Common myeloid progenitor, CD34-positive (primary cell): ENCODE measurements at places on chromosomes 7 and 10.
A peak's percentile ranks its signal among the peaks of the same experiment; 100 is the strongest.

GRCh38 chr10:9301554-9301953, 1247.1 kb downstream of the GATA3 start:
- peak; percentile 10 for DNase-seq

DNA sequence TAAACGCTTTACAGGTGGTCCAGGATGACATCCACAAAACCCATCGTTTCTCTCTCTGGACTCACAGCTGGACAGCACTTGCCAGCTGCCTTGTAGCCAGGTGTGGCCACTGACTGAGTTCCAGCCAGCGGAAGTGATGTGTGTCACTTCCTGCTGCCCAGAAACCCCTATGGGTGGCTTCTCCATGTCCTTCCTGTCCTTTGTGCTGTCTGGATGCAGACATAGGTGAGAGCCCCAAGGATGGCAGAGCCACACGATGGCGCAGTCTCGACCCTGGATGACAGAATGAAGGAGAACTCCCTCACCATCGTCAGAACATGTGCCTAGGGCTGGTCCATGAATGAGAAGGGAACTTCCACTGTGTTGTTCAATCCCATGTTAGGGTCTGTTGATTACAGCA, 22.1 kb downstream of the NMT2 start:
- DNase-seq = no peak

DNA sequence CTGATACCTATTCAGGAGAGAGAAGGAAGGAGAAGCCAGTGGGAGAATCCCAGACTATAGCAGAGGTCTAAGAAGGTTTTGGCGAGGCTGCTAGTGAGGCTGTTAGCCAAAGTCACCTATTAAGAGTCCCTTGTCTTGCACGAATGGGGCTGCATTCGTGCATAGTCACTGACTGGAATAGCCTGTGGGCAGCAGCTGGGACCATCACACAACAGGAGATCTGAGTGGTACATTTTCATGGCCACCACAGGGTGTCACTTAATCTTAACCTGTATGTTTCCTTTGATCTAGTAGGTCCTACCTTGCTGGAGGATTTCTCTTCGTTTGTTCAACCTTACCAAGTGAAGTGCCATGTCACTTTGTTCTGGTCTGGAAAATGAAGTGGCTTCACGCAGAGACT, 319.9 kb downstream of the BMPER start:
- no peak for DNase-seq

DNA sequence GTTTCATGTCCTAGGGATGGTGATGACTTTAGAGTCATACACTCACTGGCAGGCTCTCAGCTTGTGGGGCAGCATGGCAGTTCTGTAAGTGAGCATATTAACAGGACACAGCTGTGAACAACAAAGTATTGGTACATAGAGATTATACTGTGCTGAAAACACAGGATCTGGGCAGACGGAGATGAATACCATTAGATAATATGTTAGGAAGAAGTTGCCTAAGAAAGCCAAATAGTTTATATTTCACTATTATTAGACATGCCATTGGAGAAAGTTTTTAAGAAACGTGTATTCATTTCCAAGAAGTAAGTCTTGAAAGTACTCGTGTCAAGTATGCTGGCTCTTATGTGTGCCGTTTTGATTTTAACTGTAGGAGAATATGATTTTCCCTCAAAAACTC, 274.5 kb downstream of the INHBA start:
- no peak for DNase-seq

DNA sequence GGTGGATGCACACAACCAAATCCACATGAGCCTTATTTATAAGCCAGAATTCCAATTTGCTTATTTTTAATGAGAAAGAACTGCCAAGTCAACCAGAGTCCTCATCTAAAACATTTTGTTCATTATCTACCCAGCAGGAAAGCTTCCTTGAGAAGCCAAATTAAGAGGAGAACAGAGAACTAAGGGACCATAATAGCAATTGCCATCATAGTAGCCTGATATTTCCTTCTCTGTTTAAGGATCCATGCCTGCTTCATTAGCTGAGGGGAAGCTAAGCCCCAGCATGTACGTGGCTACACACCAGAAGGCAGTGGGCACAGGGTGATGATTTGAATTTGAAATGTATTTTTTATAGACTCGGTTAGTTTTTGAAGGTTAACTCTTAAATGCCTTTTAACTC, 46.8 kb downstream of the ADAM12 start:
- no peak for DNase-seq

- DNase-seq = peak; percentile 83
Measured at GRCh38 chr7:4631380-4632179, 50.5 kb upstream of the FOXK1 start.

- DNase-seq = peak; percentile 54
Measured at GRCh38 chr10:71880425-71881306, 29.6 kb upstream of the PSAP start.

DNA sequence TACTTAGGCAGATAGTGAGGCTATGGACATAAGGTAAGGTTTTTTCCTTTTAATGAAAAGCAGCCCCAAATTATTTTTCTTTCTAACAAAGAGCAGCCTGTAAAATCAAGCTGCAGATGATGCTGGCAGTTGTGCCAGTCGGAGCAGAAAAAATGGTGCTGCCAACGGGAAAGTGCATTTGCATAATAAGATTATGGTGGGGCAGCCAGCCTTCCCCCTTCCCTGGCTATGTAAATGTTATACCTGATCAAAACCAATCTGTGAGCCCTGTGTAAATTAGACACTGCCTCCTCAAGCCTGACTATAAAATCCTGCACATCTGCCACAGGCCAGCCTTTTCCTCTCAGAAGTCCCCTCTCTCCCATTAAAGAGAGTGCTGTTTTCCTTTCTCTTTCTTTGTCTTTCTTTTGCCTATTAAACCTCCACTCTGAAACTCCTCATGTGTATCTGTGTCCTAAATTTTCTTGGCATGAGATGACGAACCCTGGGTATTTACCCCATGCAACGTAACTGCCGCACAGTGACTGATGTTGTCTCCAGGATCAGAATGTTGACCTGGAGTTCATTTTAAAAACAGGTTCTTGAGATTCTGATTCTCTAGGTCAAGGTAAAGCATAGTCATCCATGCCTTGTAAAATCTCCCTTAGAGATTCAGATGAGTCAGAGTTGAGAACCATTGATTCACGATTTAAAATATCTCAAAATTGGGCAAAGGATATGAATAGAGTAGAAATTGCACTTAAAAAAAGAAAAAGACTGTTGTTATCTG, 167.3 kb upstream of the C1GALT1 start:
- no peak for DNase-seq

DNA sequence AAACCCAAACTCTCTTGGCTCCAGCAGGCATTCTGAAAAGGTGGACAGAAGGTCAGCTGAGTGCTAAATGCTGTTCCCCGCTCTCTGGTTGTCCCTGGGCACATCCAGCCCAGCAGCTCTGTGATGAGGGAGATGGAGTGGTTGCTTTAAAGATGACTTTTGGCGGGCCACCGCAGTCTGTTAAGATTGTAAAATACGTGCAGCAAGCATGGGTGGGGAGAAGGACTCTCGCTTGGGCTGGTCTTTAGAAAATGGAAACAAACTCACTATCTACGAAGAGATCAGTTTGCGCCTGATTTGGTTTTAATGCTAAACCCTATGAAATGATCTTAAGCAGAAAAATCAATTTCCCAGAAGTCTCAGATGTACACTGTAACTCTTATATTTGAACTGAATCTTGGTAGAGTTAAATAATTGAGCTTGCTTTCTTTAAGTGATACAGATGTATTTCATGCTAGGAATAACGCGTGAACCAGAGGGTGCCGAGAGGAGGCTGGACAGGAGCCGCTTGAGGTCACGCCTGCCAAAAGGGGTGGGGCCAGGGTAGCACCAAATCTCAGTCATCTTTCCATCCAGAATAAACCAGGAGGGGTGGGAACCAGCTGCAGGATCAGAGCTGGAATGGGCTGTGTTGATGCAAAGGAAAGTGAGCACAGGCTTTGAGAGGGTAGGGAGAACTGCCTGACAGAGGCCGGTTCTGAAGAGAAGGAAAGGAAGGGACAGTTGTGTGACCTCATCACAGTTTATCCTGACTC, 170.2 kb upstream of the MKI67 start:
- no peak for DNase-seq

- DNase-seq = no peak
Measured at GRCh38 chr7:141452911-141453310, 98.3 kb upstream of the AGK start.

DNA sequence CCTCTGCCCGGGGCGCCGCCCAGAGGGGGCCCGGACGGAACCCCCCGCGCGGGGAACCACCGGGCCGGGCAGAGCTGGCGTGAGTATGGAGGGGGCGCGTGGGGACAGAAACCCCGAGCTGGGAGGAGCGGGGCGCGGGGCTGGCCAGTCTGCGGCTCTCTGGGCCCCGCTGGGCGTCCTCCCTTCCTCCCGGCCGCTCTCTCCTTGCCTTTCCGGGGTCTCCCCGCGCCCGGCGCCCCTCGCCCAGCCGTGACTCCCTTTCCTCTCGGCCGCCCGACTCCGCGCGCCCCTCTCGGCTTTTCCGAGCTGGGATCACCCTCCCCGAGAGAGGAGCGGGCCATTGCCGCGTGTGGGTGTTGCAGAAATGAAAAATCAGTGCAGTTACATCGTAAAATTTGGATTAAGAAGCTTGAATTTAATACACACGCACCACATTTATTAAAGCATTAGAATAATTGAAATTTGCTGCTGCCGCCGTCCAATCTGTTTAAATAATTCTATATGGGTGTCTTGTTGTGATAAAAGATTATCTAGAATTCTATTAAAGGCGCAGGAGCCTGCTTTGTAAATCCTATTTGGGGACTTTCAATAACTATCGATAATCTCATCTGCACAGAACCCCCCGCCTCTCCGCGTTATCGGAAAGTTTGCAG, 9.1 kb downstream of the UNCX start:
- no peak for DNase-seq

DNA sequence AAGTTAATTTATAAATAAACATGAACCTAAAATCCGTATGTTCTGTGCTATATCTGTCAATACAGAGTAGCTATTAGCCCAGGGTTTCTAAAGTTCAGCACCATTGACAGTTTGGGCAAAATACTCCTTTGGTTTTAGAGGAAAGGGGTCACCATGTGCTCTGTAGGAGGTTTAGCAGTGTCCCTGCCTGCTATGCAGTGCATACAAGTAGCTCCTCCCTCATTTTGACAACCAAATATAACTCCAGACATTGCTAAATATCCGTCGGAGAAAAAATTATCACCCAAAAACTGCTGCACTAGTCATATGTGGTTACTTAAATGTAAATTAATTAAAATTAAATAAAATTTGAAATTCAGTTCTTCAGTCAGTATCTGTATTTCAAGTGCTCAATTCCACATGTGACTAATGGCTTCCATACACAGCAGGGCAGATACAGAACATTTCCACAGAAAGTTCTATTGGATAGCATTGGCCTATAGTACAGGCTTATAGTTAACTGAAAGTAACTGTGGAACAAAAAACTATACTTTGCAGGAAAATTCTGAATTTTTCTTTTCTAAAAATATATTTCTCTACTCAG, 6.4 kb downstream of the UPF2 start:
- no peak for DNase-seq

DNA sequence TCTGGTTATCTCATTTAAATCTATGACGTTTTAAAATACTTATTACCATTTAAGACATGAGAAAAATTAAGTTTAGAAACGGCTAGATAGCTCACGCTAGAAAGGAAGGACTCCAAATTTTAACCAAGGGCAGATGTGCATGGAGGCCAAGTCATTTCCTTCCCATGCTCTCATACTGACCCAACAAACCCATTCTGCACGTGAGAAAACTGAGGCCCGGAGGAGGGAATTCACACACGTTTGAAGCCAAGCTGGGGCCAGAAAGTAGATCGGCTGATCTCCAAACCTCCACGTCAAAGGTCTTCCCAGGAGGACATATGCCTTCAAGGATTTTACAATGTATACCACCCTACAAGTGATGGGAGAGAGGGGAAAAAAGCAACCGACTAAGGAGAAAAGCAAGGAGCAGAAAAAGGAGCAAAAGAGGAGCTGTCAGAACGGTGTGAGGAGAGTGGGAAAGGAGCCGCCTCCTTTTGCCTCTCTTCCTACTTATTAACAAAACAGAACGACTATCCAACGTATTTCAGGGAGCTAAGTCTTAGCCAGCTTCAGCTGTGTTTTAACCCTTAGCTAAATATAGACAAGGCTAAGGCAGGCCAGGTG, 645 bp upstream of the SIRT1 start:
- no peak for DNase-seq

- DNase-seq = no peak
Measured at GRCh38 chr7:156962145-156962544, 12.6 kb downstream of the NOM1 start.

- DNase-seq = no peak
Measured at GRCh38 chr10:29731760-29732159, 97.0 kb upstream of the SVIL start.

DNA sequence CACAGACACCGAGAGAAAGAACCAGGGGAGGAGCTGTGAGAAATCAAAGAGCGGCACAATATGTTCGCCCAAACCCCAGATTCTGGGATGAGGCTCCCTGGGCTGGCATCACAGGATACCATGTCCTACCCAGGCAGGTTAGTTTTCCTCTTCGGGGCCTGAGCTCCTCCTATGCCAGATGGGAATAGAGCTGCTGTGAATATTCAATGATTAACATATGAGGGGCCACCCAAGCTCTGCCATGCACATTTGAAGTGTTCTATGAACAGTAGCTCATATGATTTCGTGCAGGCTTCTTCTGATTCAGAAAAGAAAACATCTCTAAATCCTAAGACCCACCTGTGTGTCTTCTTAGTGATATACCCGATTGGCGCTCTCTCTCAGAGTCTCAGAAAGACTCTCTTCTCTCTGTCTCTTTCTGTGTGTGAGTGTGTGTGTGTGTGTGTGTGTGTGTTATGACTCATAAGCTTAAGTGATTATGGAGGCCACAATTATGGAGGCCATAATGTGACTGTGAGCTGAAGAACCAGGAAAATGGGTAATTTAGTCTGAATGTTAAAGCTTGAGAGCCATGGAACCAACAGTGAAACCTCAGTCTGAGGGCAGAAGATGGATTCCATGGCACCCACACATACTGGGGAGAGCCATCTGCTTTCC, 220.5 kb downstream of the KLF6 start:
- no peak for DNase-seq

DNA sequence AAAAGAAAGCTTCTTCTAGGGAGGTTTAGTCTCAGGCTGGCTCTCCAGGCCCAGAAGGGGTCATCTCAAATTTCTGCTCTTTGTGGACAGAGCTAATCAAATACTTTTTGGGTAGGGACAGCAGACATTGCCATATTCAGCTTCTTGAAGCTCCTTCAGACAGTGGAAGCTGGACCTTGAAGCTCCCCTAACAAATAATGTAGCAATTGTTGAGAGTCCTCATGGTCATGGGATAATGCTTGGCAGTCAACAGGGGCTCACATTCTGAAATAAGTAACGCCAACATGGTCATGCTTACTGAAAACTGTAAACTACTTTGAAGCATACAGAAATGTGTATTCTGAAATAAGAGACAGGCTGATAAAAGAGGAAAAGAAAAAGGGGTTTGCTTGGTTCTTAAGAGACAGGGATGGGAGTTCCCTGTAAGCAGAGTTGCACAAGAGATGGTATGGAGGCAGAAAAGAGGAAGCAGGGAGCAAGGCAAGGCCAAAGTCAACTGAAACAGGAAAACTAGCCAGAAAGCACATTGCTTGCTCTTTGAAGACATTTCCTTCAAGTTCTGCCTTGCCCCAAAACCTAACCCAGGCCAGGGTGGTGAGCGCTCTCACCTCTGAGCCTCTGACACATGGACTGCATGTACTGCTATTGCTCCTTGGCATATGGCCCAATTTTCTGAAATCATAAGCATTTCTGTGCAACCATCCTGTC, 53.1 kb upstream of the KMT2E start:
- peak; percentile 68 for DNase-seq
